ENCODE measurements at places on chromosomes 7 and 10. TPM values are rescaled to one million over a fixed set of nuclear protein-coding genes. Genes with fewer than 3 reads are reported as not detected.

UBE2D4 gene
- 16.2 TPM for polyA plus RNA-seq

ANKRD61 gene
- 0.51 TPM for polyA plus RNA-seq

C10orf62 gene
- polyA plus RNA-seq, result not detected

PNLIPRP3 gene
- not detected for polyA plus RNA-seq

MOSPD3 gene
- 8.9 TPM for polyA plus RNA-seq

PRKCQ gene
- polyA plus RNA-seq, result 1.3 TPM

CCDC3 gene
- not detected for polyA plus RNA-seq

EIF3B gene
- polyA plus RNA-seq, result 126 TPM

PNLIPRP1 gene
- not detected for polyA plus RNA-seq

GRID2IP gene
- not detected for polyA plus RNA-seq

KCP gene
- 4.0 TPM for polyA plus RNA-seq

RBM20 gene
- polyA plus RNA-seq, result 0.26 TPM

CALML5 gene
- not detected for polyA plus RNA-seq

CPA2 gene
- polyA plus RNA-seq, result not detected

IMPDH1 gene
- 48.7 TPM for polyA plus RNA-seq

VSIR gene
- 8.6 TPM for polyA plus RNA-seq

EZH2 gene
- 45.6 TPM for polyA plus RNA-seq

SFTPA1 gene
- not detected for polyA plus RNA-seq

LRGUK gene
- polyA plus RNA-seq, result not detected

CYP26C1 gene
- not detected for polyA plus RNA-seq

NEURL1 gene
- polyA plus RNA-seq, result 0.04 TPM

WNT8B gene
- not detected for polyA plus RNA-seq

EN2 gene
- not detected for polyA plus RNA-seq
